ENCODE measurements at places on chromosomes 16 and 17. TPM values are rescaled to one million over a fixed set of nuclear protein-coding genes. Genes with fewer than 3 reads are reported as not detected.

CALB2 gene
- total RNA-seq = 0.33 TPM

CMTM2 gene
- total RNA-seq = not detected

KRTAP4-4 gene
- total RNA-seq = not detected

CCNF gene
- total RNA-seq = 5.1 TPM

KRTAP4-6 gene
- total RNA-seq = not detected

NF1 gene
- total RNA-seq = 88.4 TPM

CHCT1 gene
- total RNA-seq = 1.2 TPM

TMEM238L gene
- total RNA-seq = not detected

SP6 gene
- 0.17 TPM for total RNA-seq

C17orf50 gene
- not detected for total RNA-seq

CD19 gene
- not detected for total RNA-seq

TBC1D3I gene
- not detected for total RNA-seq

ST3GAL2 gene
- 17.7 TPM for total RNA-seq

C16orf86 gene
- 9.6 TPM for total RNA-seq

MBTPS1 gene
- total RNA-seq = 136 TPM

CKLF gene
- 56.9 TPM for total RNA-seq

PERCC1 gene
- not detected for total RNA-seq
